Stimulated activated CD8-positive, alpha-beta memory T cell treated with anti-CD3 and anti-CD28 coated beads, Interleukin-15, amount 100 ng/mL, for 4 hours (primary cell): ENCODE measurements at places on chromosomes 13 and 19.

- no peak for DNase-seq
Observed at GRCh38 chr19:40457048-40457447, 8.5 kb downstream of the BLVRB start.

DNA sequence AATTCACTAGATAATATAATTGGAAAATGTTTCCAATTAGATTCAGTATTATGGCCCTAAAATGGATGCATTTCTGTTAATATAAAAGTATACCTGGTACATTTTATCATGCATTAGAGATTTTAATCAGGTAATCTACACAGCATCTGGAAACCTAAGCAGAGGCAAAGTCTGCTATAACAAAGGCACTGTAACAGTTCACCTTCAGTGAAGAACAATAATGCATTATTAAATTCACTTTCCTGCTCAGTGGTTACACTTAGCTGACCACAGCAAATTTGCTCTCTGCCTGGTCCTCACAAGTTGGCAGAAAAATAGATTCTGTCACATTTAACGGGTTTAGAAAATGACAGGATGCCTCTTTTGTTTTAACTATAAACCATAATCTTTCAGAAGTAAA, 326.9 kb downstream of the DACH1 start:
- DNase-seq = no peak

DNA sequence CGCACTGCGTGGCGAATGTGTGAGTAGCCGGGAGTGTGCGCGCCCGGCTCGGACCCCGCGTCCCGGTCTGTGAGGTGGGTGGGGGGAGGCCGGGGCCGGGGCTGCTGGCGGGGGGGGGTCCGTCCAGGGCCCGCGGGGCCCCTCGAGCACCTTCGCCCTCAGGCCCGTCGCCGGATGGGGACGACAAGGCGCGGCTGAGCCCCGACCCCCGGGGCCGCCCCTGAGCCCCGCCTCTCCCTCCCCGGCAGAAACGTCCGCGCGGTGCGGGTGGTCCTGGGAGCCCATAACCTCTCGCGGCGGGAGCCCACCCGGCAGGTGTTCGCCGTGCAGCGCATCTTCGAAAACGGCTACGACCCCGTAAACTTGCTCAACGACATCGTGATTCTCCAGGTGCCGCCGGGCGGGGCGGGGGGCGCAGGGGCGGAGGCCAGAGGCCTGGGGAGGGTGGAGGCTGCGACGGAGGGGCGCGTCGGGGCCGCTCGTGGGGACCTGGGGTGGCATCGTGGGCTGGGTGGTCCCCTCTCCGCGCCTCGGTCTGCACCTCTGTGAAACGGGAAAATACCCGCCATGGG, 997 bp downstream of the ELANE start:
- no peak for DNase-seq

DNA sequence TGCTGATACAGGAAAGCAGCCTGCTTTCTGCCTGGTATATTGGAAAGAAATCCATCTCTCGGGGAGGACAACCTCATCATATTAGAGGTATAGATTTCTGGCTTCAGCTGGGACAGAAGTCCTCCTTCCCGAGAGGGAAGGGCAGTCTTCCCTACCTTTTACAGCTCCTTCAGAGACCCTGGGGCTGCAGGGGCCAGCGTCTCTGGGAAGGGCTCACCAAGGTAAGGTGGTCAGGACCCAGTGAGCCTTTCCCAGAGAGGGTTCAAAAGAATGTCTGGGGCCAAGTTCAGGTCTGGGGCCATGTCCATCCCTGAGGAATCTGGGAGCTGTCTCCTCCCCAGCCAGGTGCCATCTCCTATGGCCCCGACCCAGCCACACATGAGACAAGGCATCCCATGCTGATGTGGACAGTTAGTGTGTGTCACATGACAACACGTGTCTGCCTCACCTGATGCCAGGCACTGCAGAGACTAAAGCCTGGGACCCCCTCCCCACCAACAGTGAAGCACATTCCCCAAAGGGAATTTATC, 136.4 kb downstream of the URI1 start:
- DNase-seq = no peak

- DNase-seq = no peak
Observed at GRCh38 chr13:20192158-20192835, 441 bp downstream of the GJB2 start.

- DNase-seq = no peak
Observed at GRCh38 chr13:92510416-92510815, 716.2 kb upstream of the GPC6 start.

GRCh38 chr13:59677966-59678814, 485.5 kb downstream of the DIAPH3 start:
- no peak for DNase-seq

- peak; percentile 35 for DNase-seq
Observed at GRCh38 chr19:19460761-19461265, 54.5 kb downstream of the TSSK6 start.

DNA sequence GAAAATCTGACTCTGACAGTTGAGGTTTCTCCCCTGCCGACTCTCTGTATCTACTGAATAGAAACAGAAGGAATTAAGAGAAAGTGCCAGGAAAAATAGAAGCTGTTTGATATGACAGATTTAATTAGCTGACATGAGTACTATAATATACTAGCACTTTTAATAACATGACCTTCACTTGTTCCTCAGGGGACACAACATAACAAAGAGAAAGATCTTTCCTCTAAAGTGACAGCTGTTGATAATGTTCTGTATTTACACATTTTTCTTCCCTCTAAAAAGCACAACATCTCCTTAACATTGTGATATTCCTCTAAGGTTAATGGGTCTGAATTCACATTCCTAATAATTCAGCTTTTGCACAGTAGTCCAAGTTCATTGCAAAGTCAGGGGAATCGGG, 1136.0 kb downstream of the PCDH17 start:
- no peak for DNase-seq

DNA sequence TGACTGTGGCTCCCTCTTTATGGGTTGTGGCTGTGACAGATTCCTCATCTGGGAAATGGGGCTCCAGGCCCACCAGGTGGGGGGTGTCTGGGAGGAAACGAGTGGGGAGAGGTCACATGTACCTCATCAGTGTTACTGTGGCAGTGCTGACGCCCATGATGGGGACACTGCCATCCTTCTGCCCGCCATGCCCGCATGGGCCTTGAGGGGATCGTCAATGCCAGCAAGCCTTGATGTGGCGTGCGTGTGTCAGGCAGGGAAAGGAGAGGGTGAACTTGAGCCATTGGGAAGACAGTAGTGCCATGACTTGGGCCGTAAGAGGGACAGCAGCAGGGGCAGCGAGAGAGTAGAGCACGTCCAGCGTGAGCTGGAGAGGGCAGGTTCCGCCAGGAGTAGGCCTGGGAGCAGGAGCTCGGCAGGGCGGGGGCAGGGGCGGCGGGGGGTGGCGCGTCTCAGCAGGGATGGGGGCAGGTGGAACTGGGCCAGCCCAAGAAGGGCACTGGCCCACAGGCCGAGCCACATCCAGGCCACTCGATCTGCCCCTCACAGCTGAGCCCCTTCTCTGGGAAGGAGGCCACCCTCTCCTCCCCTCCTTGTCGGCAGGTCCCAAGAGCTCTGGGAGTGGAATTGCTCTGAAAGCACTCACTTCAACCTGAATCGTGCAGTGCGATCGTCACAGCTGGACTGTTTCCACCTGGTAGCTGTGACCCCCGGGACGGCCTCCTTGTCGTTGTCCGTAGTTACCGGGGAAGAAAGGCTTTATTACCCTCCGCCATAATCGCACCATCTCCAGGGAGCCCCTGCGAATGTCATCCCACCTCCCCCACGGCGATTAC, 9.9 kb downstream of the KLHL26 start:
- DNase-seq = no peak

DNA sequence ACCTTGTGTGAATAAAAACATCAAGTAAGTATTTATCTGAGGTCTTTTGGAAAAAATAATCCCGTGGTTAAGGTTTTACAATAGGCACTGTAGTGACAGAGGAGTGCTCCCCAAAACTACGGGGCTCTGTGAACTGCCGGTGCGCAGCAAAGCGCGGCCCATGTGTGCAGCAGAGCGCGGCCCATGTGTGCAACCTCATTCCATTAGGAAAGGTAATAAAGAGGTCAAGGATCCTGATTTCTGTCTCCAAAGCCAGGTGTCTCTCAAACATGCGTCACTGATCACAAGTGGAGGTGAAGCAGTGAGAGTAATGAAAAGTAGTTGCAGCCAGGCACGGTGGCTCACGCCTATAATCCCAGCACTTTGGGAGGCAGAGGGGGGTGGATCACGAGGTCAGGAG, 58.7 kb downstream of the MRPL57 start:
- no peak for DNase-seq

GRCh38 chr19:42255766-42256745, 1.1 kb upstream of the ERF start:
- no peak for DNase-seq

DNA sequence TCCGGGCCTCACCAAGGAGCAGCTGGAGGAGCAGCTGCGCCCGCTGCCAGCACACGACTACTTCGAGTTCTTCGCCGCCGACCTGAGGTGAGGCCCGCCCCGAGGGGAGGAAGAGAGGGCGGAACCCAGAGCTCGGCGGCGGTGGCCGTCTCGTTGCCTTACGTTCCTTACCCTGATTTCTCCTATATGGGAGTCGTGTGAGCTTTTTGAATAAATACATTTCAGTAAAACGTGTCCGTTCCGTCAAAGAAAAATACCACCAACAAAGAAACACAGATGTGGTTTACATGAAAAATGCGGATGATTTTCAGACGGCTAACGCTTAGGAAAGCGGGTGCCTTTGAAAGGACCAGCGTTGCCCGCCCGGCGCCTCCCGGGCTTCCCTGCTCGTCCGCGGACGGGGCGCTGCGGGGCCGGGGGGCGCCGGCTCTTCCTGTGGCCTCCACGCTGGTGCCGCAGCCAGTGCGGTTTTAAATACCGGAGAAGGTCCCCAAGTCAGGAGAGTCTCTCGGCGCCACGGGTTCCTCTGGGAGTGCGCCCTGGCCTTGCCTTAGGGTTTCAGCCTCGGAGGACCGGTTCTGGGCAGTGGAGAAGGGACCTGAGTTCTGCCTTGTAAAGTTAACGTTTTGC, 755 bp downstream of the UPF3A start:
- no peak for DNase-seq

- no peak for DNase-seq
Observed at GRCh38 chr13:113887700-113888201, 23.9 kb upstream of the GAS6 start.

GRCh38 chr13:88107570-88107969, 436.4 kb downstream of the SLITRK5 start:
- DNase-seq = no peak

GRCh38 chr19:52896431-52897137, 851 bp downstream of the ZNF320 start:
- DNase-seq = no peak

- no peak for DNase-seq
Observed at GRCh38 chr13:90108547-90108946, 1238.9 kb upstream of the MIR17HG start.

- no peak for DNase-seq
Observed at GRCh38 chr19:55216461-55217198, 7.3 kb upstream of the PTPRH start.

- DNase-seq = peak; percentile 39
Observed at GRCh38 chr19:16266586-16266942, 58.1 kb upstream of the KLF2 start.

DNA sequence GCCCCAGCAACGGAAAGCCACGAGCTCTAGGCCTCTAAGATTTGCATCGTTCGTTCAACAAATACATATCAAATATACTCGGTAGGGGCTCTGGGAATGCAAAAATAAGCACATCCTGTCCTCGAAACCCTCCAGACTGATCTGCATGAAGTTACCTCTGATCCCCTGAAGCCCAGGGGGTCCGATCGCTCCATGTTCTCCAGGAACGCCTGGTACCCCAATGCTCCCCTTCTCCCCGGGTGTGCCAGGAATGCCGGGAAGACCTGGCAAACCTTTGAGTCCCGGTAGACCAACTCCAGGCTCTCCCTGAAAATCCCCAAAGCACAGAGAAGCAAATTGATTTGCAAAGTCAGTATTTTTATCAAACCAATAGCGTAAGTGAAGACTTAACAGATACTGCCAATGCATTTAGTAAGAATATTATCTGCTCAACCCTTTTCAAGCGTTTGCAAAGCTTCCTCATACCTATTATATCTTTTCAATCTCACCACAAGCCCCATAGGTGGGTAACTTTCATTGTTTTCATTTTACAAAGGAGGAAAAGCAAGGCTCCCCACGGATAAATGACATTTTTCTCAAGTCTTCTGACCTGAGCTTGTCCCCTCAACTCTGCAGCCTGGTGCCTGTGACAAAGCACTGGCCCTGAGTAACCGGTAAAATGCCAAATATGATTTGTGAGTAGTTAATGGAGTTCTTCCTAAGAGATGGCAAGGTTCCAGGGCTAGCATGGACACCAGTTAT, 127.7 kb downstream of the COL4A1 start:
- no peak for DNase-seq

DNA sequence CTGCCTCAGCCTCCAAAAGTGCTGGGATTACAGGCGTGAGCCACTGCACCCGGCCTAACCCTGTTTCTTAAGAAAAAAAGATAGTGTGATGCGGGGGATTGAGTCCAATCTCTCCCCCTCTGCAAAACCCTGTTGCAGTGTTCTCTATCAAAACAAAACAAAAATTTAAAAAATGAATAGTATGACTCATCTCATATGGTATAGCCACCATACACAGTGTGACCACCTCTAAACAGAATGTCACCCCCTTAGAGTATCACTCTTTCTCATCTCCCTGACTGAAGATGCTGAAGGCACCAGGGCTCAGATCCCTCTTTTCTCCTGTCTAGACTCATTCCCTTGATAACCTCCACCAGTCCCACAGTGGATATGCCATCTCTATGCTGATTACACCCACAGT, 6.8 kb upstream of the ERF start:
- no peak for DNase-seq
